ENCODE measurements at places on chromosomes 3 and 15.

DNA sequence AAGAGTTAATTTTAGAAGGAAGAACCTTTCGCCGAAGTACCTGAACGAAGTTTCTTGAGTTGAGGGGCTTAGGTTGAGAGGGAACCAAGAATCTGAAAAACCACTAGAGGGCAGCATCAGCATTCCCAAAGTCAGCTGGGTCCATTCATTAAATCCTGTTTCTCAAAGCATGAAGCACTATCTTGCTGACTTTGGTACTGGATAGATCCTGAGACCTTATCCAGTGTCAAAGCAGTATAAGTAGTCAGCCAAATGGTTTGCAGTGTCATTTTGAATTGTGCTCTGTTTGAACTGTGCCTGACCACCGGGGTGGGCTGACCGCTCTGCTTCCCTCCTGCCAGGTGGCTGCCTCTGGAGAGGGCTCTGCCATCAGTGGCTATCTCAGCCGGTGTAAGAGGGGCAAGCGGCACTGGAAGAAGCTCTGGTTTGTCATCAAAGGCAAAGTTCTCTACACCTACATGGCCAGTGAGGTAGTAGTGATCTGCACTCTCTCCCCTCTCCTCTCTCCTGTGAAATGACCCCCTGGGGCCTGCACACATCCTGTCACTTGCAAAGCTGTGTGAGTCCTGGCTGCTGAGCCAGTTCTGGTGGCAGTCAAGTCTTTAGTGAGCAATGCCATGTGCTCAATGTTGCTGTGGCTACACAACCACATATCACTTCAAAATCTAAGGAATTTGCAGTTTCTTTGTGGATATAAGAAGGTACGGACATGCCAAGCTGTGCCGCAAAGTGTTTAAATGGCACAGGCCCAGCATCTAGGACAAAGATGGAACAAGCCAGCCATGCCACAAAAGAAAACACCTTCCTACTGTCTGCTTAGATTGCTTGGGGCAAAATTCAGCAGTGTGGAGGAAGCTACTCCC is 21.4 kb upstream of the NR2C2 start:
- DNase-seq, result peak; percentile 26

GRCh38 chr3:24067483-24067882 is 122.4 kb downstream of the NR1D2 start:
- no peak for DNase-seq

DNA sequence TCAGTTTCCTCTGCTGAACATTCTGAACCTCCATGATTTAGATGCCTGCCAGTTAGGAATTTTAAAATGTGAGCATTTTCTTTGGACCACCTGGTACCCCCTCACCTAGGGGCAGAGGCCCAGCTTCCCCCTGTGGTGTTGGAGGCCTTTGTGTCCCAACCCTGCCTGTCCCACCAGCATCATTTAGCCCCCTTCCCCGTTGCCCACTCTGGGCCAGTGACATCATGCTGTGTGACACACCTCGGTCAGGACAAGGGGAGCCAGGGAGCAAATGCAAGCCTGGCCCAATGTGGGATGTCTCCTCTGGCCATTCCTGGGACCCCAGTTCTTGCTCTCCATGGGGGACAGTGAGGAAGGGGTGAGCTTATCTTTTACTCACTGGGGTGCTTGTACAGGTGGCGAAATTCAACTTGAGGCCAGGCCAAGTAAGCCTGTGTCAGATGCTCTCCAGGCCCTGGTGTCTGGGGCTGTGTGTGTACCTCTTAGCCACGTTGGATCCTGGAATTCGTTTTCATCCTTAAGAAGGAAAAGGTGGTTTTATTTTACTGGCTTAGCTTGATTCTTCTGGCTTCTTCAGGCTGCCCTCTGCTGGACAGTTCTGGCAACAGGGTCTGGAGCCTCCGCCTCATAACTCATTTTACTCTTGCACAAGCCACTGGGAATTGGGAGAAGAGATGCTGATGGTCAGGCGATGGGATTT is 49.7 kb upstream of the MYZAP start:
- DNase-seq, result peak; percentile 76

DNA sequence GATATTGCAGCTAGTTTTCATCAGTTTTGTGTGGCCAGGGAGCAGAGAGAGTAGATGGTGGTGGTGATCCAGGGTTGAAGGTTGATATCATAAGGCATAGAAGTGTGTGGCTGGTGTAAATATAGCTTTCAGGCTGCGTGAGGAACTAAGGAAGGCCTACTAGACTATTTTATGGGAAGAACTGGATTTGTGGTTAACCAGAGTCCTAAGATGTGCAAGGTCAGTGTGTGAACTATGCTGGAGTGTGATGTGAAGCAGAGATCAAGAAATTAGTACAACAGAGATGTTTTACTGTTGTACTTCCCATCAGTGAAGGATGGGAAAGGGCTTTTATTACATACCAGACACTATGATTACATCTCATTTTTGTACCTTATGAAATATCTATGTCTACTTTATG is 41.5 kb downstream of the MAPK6 start:
- DNase-seq, result no peak

DNA sequence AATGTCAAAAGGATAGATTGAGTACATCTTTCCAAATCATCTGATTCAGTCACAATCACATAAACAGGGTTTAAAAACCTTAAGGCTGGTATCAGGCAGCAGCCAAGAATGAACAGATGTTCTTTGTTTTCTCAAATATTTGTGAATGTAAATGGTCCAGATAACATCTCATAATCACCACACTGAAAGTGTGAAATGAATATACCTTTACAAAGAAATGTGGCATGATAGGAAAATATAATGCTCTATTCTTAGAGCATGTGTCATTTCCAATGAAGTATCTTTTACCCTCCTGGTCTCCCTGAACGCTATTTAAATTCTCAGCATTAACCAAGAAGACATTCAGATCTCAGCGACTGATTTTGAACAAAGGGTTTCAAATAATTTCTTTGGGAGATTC is 8.8 kb upstream of the ACTC1 start:
- DNase-seq, result no peak

DNA sequence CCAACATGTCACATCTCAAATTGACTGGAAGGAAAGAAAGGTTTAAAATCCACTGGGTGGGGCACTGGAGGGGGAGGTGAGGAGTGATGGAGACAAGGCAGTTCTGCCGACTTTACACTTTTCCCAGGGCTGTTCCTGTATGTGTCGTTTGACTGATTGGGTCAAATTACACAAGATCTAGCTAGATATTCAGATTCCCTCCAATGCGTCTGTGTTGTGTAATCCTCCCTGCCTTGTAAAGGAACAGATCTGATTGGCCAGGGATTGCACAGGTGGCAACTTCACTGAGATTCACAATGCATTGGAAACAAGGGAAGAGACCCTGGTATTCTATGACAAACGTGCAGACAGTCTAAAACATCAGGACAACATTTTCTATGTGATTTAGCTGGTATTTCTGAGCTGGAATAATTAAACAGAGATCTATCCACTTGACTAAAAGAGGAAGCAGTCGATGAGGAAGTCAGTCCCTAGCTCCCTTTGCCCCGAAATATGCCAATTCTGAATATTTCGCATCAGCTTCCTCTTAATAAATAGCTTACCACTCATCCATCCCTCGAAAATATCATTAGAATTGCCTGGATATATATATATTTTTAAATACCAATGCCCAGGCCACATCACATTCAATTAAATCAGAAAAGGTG is 312.9 kb downstream of the RORA start:
- DNase-seq, result no peak

GRCh38 chr15:80832686-80833085 is 53.5 kb downstream of the CEMIP start:
- no peak for DNase-seq

- no peak for DNase-seq
Observed at GRCh38 chr3:189808246-189809007, 177.2 kb downstream of the TP63 start.

DNA sequence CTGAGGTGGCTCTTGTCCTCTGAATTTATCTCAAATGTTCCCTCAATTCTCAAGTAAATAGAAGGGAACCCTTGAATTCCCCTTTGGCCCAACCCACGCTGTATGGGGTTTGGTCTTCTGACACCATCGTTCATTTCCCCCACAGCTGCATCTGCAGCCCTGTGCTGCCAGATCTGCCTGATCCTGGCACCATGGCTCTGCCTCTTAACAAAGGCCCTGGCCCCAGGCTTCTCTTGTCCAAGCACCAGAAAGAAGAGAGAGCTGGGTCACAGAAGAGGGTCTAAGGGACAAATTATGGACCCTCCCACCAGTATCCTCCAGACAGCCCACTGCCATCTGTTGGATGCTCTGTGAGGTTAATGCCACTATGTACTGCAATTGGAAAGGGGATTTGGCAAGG is 1.8 kb downstream of the MAP1A start:
- no peak for DNase-seq

GRCh38 chr3:172646439-172647015 is 64.3 kb downstream of the NCEH1 start:
- no peak for DNase-seq

GRCh38 chr15:62109982-62110851 is 43.4 kb downstream of the C2CD4A start:
- DNase-seq, result no peak

- DNase-seq, result no peak
Observed at GRCh38 chr3:129576514-129577352, 29.7 kb downstream of the PLXND1 start.

DNA sequence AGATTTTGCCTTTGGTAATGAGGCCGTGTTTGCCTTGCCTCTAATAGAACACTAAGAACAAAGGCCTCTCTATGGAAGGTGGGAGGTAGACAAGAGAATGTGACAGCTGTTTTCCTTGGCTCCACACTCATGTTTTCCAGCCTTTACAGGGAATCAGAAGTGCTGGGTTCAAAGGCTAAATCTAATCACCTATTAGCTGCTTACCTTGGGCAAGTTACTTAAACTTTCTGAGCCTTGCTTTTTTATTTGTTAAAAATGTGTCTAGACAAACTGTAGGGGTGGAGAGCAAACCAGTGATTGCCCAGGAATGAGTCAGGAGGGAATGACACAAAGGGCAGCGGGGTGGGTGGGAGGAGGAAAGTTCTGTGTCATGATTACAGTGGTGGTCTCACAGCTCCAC is 179.0 kb downstream of the P3H2 start:
- no peak for DNase-seq

DNA sequence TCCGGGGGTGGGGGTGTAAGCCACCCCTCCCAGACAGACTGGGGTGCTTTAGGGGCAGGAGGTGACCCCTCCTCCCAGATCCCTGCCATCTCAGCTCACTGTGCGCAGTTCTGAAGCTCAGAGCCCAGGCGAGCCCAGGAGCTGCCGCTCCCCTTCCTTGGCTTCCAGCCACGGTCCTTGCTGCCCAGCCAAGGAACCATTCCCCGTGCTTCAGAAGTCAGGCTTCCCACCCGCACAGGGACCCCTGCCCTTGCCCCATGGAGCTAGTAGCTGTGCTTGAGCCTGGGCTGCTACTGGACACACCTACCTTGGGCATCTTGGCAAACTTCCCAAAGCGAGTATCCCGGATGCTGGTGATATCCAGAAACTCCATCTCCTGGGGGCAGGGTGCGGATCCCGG is 4.8 kb downstream of the PLCB2 start:
- DNase-seq, result no peak

- no peak for DNase-seq
Observed at GRCh38 chr15:83919319-83919830, 265.5 kb downstream of the ADAMTSL3 start.

GRCh38 chr3:180747805-180748361 is 68.6 kb upstream of the CCDC39 start:
- DNase-seq, result no peak

DNA sequence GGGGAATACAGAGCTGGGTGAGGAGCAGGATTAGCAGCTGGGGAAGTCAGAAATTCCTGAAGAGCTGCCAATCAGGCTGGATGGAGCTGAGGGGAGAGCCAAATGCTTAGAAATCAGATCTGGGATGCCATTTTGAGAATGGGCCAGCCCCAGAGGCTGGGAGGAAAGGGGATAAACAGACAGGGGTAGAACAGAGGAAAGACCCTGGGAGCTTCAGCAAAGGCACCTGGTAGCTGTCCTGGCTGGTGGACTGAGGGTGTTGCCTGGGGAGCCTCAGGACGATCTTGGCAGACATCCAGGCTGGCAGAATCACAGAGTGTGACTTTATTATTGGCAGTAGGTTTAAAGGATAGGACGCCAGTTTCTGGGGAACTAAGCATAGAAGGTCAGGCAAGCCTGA is 97.8 kb downstream of the SQOR start:
- no peak for DNase-seq

GRCh38 chr3:112333002-112333380 is at the start of gene CD200:
Gene CD200 (plus strand): TSS chr3:112333156. CDS start chr3:112333213, 57 bp downstream.
- peak; percentile 69 for DNase-seq

DNA sequence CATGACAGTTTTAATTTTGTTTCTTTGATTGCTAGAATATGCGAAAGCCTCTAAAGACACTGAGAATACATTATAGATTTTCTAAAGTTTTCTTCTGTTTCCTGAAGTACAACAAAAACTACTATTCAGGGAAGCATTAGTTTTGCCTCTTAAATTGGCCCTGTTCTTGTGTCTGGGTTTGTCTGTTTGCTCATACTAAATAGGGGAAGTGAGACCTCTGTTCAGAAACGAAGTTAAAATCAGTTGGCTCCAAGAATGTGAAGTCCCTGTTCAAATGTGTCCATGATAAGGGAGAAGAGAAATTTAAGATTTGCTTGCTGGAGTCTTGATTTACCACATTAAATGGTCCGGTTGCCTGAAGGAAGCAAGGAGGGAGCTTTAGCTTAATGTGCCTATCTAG is 327.3 kb upstream of the GBE1 start:
- no peak for DNase-seq

- no peak for DNase-seq
Observed at GRCh38 chr3:4426782-4427344, 40.2 kb downstream of the SUMF1 start.

DNA sequence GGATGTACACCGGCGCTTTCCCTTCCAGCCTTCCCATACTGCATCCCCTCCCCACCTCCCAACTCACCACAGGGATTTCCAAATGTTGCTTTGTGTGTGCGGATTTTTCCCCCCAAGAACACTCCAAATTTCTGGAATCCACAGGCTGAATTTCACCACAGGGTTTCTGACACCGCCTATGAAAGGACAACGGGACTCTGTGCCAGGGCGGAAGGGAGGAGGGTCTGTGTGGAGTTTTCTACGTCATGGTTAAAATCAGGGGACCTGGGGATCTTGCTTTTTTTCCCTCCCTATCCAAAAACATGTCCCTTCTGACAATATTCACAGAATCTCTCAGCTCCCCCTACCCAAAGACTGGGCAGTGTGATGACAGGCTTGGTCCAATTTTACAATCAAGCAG is 14.6 kb downstream of the CYP19A1 start:
- no peak for DNase-seq

GRCh38 chr15:45777781-45778180 is 143.0 kb downstream of the SQOR start:
- no peak for DNase-seq

Measured in endothelial cell (in vitro differentiated cells).